Stimulated activated CD8-positive, alpha-beta memory T cell treated with anti-CD3 and anti-CD28 coated beads, Interleukin-7, amount 100 ng/mL, for 1 hour (primary cell): ENCODE measurements at places on chromosomes 4 and X.

- no peak for DNase-seq
Measured at GRCh38 chrX:29231800-29232199, 644.6 kb downstream of the IL1RAPL1 start.

- no peak for DNase-seq
Measured at GRCh38 chr4:177400030-177400429, 42.2 kb downstream of the AGA start.

DNA sequence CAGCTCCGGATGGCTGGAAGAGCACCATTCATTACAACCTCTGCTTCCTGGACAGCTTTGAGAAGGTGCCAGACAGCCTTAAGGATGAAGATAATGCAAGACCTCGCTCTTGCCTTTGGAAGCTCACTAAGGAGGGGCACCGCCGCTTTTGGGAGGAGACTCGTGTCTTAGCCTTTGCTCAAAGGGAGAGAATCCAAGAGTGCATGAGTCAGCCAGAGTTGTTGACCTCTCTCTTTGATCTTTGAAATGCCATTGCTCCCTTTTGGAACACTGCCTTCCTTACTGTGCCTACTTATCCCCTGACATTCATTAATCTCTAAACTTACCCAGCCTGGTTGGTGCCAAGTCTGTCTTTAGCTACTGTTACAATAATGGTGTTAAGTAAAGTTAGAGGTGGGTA is 1.2 kb downstream of the FOXR2 start:
- DNase-seq, result no peak

DNA sequence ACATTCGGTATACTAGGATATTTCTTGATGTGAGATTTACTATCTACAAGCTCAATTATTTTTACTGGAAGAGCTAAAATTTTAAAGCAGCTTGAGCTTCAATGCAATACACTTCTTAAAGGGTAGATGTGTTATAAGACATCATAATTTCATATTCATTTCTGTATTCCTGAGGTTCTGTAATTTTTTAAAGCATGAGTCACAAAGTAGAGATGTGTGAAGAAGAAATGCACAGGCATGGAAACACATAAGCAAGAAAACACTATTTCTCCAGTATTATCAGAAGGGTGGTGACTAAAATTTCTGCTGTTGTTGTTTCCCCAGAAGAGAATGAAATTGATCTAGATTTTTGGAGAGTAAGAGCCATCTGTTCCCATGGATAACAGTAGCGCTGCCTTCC is 72.6 kb downstream of the INPP4B start:
- no peak for DNase-seq

DNA sequence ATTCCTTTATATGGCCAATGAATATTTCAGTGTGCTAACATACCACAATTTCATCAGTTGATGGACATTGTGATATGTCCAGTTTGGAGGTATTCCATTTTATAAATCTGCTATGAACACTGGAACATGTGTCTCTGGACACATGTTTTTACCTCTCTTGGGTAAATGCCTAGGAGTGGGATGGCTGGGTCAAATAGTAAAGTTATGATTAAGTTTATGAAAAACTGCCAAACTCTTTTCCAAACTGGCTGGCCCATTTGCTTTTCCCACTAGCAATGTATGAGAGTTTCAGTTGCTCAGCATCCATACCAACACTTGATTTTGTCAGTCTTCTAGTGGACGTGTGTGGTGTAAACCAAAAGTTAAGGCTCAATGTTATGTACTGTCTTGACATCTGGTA is 40.5 kb downstream of the CEP44 start:
- DNase-seq, result no peak

DNA sequence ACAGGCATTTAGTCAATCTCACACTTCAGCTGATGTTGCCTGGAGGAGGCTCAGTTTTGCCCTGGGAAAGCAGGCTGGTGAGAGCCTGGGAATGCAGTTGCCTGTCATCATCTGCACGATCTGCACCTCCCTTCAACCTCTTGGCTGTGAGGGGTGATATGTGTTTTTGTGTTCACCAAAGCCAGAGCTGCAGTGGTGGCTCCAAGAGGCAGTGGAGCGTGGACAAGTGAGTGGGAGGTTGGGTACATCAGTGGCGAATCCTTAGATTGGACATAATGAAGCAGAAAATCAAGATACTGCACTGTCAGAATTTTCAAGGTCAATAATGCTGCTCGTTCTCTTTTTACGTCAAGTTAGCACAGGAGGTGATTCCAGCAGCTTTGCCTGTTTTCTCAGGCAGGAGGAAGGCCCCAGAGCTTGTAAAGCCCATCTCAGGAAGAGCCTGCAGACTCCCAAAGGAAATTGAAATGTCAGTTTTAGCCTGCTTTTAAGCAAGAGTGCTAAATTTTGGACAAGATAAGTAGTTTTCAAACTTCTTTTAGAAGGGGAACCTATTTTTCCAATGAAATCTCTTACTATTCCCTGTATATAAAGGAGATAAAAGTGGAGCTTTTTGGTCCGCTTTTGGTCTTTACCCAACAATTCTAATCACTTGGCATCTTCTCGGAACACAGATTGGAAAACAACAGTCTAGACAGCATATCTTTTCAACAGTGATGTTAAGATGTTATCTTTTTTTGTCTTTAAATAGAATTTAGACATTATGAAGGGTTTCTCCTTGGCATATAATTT is 92.8 kb downstream of the FRAS1 start:
- DNase-seq, result no peak

- no peak for DNase-seq
Measured at GRCh38 chrX:70301716-70302115, 11.8 kb downstream of the KIF4A start.

- DNase-seq, result no peak
Measured at GRCh38 chr4:97664741-97665140, 478.5 kb downstream of the STPG2 start.

GRCh38 chr4:101205916-101206315 is 141.4 kb downstream of the PPP3CA start:
- peak; percentile 5 for DNase-seq

GRCh38 chr4:41532882-41533281 is 5.1 kb upstream of the LIMCH1 start:
- no peak for DNase-seq

GRCh38 chrX:69236641-69237040 is 71.4 kb upstream of the PJA1 start:
- DNase-seq, result no peak
